NCI-H1436 (cell line): ENCODE measurements at places on chromosomes 12 and 14.

- DNase-seq = no peak
Measured at GRCh38 chr14:55976655-55977054, 141.6 kb upstream of the PELI2 start.

GRCh38 chr12:107580750-107581618 is 104.6 kb upstream of the PWP1 start:
- DNase-seq = no peak

DNA sequence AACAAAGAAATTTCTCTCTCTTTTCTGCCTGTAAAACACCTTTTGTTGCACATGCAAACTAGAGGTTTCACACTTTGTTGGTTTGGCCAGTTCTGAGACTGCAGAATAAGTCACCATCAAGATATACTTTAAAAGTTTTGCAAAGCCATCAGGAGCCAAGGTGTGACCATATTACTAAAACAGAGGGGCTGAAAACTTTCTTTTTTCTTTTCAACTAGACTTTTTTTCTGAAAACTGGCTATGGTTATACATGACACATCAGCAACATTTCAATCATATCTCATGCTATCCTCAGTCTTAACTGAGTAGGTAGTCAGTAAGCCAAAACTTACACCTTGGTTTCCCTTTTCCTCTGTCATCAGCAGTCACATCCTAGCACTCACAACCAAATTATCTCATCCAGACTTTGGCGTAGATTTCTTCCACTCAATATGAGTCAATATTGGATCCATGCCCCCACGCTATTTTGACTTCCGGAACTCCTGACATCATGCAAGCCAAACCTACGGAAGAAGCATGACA is 4.1 kb upstream of the IFNG start:
- no peak for DNase-seq

GRCh38 chr12:89665556-89665955 is 43.1 kb downstream of the ATP2B1 start:
- DNase-seq = peak; percentile 4

DNA sequence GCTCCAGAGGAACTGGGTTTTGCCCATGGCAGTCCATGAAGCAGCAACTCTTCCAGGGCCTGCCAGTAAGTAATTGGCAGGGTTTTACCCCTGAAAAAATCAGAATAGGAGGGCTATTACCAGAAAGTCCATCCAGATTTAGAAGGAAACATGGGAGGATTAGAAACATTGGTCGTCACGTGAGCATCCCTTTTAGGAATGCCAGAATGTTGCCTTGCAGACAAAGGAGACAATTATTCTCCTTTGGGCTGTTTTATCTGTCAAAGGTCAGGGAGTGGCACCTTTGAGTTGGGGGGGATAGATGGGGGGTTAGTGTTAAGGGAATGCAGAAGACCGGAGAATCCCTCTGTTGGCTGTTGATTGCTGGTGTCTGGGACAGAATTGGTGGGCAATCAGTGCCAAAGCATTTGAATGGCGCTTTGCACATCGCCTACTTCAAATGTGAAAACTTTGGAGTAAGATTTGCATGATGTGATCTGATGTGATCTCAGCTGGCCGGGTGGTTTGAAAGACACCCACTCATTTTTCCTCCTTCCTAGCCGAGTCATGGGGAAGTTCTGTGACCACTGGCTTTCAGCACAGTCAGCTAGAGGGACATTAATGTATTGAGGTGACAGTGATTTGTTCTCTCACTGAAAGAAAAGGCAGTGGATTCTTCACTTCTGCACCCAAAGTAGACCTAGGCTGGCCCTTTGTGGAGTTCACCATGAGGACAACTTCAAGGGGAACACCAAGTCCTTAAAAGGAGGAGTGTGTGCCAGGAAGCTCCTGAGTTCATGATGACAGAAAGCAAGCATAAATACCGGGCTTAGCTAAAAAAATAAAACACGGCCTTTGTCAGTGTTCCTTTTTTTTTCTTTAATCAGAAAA is 31.4 kb downstream of the FLVCR2 start:
- DNase-seq = no peak

DNA sequence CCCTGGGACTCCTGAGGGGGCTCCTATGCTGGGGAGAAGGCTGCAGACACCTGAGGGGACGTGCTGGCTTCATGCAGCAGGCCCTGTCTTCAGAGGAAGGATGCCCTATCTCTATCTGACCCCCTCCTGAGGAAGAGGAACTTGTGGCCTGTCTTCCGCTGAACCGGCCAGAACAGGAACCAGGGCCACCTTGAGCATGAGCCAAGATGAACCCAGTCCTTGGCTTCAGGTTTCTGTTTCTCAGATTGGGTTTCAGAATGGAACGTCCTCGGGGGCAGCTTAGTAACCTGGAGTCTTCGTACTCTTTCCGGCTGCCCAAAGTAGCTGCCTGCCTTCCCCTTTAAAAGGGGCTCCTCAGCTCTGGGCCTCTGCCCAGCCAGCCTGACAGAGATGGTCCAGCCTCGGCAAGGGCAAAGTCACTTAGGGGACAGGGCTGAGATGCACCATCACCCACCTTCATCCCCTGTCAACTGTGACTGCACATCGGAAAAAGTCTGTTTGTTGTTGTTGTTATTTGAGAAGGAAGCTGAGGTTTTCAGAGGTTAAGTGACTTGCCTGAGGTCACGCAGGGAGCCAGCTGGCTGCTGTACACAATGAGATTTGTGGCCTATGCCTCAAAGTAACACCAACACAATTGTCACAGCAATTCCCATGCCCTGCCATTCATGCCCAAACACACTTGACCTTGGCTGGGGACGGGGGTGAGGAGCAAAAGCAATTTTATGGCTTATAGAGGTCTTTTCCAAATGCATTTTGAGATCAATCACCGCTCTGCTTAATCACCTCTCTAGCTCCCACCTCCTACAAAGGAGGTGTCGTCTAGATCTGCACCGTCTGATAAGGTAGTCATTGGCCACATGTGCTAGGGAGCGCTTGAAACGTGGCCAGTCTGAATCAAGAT is 13.4 kb downstream of the ASB2 start:
- no peak for DNase-seq

- peak; percentile 52 for DNase-seq
Measured at GRCh38 chr14:69263364-69263763, 3.4 kb downstream of the GALNT16 start.

DNA sequence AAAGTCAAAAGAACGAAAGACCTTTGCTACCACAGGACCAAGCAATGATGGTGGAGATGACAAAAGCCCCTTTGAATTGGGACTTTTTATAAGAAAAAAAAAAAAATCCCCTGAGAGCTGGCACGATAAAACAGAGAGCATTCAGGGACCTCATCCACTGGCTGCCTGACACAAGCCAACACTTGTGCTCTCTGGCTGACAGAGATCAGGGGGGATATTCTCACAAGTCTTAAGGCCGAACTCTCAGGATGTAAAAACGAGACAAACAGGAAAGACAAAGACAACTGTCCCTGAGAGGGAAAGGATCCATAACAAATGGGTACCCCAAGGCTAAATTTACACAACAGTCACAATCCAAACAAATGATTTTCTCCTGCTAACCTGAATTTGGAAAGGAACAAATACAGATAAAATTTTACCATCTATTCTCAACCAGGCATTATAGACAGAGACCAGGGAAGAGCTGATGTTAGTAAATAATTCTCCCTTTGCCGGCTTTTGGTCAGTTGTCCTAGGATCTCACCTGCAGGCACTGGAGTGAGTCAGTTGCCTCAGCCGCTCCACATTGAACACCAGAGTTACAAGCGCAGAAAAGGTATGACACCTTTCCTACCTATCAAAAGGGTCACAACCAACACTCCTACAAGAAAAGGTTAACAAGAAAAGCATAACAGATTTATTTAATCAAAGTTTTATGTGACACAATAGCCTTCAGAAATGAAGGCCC is 37.9 kb upstream of the GARIN6 start:
- DNase-seq = no peak

- no peak for DNase-seq
Measured at GRCh38 chr14:20332431-20332787, 670 bp downstream of the CCNB1IP1 start.

DNA sequence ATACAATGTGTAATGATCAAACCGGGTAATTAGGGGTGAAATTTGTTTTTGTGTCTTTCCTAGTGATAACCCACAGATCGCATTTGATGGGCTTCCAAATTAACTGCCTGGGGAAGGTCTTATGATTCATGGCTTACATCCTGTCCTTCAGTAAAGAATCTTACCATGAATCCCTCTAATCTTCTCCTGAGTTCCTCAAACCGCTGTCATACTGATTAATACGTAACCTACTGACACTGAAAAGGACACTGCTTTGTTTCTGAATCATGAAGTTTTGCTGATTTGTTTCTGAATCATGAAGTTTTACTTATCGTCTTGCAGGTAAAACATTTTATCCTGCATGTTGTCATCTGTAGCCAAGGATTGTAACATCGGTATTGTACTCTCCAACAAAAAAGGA is 52.0 kb upstream of the CRY1 start:
- no peak for DNase-seq

DNA sequence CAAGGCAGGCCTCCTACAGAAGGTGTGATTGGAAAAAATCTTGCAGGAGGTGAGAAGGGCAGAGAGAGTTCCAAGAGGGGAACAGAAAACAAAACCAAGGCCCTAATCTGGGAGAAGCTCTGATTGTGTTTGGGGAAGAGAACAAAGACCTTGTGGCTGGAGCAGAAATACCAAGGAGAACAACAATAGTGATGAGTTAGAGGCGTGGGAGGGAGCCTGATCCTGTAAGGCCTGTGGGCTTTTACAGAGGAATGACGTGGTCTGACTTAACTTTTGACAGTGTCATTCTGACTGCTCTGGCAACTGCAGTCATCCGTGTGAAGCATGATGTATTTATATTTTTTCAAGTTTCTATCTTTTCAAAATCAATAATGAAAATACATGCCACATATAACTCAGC is 200.6 kb downstream of the ANO4 start:
- no peak for DNase-seq

DNA sequence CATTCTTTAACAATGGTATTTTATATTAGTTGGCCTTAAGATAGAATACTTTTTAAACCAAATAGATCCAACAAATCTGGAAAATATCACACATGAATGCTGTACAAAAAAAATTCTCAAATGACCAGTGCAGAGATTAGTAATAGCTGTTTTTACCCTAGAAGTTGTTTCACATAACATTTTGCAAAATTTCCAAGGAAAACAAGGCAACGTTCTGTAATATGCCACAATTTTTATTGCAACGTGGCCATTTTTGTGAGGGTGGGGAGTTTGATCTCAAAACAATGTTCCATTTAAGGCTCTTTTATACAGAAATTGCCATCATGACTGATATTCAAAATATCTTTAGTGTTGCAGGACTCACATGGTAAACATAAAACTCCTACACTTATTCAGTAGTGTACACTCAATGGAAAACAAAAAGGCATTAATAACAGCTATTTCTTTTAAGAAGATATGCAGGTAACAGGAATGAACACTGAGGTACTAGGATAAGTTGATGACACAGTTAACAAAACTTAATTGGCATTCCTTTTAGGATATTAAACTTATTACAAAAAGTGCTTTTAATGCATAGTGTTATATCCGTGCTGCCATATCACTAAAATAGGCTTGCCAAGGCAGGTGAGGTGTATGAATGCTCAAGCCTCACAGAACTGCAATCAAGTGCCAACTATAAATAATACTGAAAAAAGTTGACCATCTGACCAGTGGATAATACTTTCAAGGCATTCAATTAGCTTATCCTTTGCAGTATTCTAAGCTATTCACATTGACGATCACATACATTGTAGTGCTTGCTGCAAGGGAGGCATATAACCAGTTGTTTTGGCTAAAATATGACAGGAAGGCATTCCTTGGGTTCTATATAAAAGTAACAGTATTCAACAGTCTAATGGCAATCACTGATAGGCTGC is 2.3 kb downstream of the CFL2 start:
- no peak for DNase-seq

- DNase-seq = no peak
Measured at GRCh38 chr12:124920353-124920935, 6.0 kb upstream of the UBC start.

DNA sequence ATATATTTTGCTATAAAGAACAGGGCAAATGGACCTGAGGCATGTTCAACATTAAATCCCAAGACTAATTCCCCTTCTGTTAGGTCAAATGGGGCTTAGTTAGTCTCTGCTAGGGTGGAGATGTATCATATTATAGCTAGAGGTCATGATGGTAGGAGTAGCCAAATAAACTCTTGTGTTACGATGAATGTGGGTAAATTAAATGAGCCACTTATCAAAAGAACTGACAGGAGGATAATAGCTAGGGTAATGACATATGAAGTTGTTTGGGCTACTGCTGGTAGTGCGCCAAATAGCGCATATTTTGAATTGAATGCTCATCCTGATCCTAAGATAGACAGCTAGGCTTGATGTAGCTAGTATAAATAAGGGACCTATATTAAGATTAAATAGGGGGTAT is 445.0 kb downstream of the GXYLT1 start:
- peak; percentile 42 for DNase-seq

- no peak for DNase-seq
Measured at GRCh38 chr14:73785834-73786635, 65.6 kb upstream of the PTGR2 start.

DNA sequence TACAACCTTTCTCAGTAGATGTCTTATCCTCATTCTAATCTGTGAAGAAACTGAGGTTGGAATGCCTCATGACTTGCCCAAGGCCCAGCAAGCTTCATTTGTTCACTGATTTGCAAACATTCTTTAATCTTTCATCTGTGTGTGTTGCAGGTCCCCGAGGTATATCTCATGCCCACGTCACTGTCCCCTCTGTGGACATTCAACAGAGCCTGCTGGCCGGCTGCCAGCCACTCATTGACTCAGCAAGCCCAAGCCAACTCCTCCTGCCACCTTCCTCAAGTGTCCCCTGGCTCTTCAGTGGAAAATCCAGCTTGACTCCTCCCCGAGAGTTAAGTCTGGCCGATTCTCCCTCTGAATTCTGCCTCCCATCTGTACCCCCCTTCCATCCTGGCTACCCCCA is 1.9 kb upstream of the DCAF4 start:
- no peak for DNase-seq

DNA sequence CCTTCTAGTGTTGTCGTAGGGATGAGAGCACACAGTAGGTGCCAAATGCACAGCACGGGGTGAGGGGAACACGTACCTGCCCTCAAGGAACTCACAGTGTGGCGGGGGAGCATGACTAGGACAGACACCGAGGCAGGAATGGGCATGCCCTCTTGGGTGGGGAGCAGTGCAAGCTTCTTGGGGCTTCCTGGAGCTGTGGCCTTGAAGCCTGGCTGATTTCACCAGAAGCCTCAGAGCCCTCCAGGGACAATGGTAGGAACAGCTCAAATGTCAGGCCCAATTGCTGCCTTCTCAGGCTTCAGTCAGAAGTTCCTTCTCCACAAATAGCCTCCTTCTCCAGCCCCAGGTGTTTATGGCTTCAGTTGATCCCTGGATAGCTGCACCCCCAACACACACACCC is 43.4 kb downstream of the TEAD4 start:
- DNase-seq = no peak

DNA sequence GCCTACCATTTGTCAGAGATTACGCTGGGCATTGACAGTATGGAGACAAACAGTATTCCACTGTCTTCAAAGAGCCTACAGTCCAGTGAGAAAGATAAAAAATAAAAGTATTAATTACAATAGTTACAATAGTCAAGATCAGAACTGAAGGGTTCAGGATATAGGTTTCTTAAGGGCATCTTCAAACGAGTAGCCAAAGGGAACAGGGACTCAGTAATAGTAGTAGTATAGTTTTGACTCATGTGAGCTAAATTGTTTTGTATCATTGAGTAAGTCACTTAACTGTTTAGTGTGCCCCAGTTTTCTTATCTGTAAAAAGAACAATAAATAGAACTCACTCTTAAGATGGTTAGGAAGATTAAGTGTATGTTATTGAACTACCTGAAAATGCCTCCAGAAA is 123.6 kb downstream of the METTL25 start:
- no peak for DNase-seq
